ENCODE measurements at places on chromosomes 11 and 22.

GRCh38 chr22:36218648-36219193, 17.1 kb upstream of the APOL4 start:
- DNase-seq = no peak

- DNase-seq = no peak
Measured at GRCh38 chr11:134951305-134951700, 539.3 kb upstream of the B3GAT1 start.

DNA sequence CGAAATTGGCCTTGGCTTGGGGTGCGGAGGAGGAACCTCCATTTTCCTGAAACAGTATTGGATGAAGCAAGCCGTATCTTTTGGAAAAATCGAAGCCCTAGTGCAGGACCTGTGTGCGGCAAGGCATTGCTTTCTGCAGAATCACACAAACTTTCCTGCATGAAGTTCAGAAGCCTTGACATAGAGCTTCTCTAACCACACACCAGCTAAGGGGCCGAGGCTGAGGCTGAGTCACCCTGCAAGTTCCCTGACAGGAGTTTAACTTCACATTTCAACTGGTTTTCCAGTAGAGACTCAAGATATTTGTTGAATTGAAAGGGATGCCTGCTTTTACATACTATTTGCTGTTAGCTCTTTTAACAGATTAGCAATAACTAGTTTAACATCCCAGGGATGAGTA, 67.8 kb downstream of the TCF20 start:
- no peak for DNase-seq

DNA sequence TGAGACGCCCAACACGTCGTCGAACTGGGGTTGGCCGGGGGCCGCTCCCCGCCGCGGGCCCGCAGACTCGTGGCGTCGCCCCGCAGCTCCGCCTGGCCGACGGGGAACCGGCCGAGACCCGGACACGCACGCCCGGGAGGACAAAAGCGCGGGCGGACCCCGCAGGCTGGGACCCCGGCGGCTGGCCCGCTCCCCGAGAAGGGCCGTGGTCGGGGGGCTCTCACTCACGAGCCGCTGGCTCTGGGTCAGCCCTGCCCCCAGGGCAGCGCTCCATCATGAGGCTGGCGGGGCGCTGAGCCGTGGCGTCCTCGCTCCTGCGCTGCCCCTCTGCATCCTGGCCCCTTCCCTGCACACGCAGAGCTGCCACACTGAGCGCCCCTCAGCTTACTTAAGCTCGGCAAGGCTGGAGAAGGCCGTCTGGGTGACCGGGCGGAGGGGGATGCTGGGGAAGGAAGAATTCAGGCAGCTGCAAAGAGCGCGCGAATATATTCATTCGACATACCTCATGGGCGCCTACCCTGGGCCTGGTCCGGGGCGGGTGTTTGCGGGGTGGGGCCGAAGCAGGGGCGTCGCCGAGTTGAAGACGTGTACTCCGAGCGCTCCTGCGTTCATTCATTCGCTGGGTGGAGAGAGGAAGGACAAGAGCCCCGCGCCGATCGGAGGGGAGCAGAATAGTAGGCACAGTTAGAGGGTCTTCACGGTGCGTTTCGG, 579 bp upstream of the CYB5R2 start:
- DNase-seq = no peak

DNA sequence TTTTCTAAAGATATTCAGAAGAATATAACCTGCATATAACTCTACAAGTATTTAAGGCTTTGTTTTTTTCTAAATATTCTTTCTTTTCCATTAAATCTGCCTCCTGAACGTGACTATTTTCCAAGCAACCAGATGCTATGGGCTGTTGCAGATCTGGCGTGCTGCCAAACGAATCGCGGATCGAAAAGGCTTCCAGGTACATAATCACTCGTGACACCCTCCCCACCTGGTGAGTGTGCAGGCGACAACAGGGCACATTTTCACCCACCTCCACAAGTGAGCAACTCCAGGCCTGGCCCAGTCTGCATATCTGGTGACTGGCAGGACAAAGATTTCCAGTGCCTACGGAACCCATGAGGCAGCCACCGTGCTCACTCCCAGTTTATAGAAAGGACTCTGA, 660.1 kb downstream of the OPCML start:
- no peak for DNase-seq

DNA sequence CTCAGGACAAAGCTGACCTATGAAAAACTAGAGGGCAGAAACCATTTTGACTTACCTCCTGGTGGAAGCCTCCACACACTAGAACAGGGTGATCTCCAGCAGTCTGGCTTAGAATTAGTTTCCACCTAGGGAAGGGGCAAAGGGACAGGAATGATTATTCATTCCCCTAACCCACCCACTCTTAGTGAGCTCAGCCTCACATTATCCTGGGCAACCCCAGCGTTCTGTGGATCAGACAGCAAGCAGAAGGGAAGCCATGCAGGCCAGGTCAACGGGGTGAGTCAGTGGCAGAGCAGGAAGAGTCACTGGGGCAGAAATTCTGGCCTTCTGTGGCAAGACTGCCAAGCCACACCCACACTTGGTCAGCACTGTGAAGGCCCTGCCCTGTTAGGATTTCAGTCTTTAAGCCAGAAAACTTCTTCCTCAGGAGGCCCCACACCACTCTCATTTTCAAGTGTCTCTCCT, 10.5 kb downstream of the NUMA1 start:
- DNase-seq = no peak

GRCh38 chr11:121802542-121802941, 313.5 kb downstream of the BLID start:
- no peak for DNase-seq

- DNase-seq = no peak
Measured at GRCh38 chr11:79174045-79175008, 266.5 kb downstream of the TENM4 start.

DNA sequence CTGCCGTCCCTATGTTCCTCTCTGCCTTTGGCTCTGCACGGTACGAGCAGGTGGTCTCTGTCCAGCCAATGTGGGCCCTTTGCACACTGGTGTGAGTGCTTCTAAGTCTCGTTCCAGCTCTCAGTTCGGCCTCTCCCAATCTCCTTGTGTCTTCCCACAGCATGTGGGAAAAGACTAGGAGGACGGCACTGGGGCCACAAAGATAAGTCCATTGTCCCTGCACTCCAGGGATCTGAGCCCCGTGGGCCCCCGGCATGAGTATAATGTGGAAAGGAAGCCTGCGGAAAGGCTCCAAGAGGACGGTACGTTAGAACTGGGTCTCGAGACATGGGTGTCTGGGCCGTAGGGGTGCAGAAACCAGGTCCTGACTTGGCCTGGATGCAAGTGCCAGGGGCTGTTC, 16.4 kb downstream of the MYEOV start:
- DNase-seq = no peak

DNA sequence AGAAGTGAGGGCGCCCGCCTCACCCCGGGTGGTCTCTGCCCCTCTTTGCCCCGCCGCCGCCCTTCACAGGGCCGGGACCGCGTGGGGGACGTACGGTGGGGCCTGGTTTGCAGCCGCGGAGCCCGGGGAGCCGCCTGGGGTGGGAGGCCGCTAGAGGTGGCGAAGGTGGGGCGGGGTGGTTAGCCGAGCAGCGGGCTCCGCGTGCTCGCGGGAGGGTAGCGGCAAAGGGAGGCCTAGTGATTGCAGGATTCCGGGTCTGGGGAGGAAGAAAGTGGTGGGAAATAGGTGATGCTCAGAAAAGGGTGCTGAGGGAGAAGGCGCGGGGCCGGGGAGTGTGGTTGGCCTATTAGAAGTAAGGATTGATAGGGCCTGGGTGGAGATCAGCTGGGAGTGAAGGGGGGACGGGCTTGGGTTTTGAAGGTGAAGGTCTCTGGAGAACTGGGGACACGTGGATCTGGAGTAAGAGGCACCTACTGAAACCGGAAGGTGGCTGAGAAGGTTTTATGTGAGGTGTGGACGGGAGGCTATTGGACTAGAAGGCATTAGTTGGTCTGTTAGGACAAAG, 571 bp downstream of the FAR1 start:
- DNase-seq = peak; percentile 44

GRCh38 chr22:49825944-49826602, 1.6 kb downstream of the BRD1 start:
- peak; percentile 65 for DNase-seq

DNA sequence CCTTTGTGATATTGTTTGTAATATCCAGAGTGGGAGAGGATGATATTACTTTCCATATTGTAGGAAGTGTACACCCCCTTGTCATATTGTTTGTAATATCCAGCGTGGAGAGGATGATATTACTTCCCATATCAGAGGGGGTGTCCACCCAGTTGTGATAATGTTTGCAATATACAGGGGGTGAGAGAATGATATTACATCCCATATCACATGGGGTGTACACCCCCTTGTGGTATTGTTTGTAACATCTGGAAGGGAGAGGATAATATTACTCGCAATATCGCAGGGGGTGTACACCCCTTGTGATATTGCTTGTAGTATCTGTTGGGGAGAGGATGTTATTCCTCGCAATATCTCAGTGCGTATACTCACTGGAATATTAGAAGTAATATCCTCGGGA, 61.5 kb downstream of the PRSS23 start:
- DNase-seq = no peak

DNA sequence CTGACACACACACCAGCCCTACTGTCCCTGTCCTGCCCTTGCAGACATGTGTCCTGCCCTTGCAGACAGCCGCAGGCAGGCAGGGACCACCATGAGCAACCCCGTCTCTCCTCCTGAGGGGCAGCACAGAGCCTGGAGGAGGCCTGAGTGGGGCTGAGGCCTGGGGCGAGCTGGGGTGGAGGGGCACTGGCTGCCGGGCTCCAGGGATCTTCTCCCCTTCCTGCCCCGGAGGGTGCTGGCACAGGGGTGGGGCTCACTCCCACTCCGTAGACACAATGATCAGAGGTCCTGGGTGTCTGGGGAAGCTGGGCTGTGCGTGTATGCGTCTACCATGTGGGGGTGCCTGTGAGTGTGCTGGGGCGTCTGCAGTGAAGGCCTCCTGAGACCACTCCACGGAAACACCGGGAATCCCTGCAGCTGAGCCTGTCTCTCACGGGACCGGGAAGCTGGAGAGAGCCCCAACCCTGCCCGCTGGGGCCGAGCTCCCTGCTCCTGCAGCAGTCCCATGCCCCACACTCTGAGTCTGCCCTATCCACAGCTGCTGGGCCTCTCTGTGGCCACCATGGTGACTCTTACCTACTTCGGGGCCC, 588 bp downstream of the TSPAN32 start:
- no peak for DNase-seq

- DNase-seq = no peak
Measured at GRCh38 chr22:48181263-48181955, 1419.0 kb downstream of the TBC1D22A start.

- DNase-seq = no peak
Measured at GRCh38 chr11:6755303-6755952, 16.3 kb downstream of the OR2AG2 start.

GRCh38 chr22:23777776-23778576, 5.3 kb downstream of the MMP11 start:
- DNase-seq = no peak

DNA sequence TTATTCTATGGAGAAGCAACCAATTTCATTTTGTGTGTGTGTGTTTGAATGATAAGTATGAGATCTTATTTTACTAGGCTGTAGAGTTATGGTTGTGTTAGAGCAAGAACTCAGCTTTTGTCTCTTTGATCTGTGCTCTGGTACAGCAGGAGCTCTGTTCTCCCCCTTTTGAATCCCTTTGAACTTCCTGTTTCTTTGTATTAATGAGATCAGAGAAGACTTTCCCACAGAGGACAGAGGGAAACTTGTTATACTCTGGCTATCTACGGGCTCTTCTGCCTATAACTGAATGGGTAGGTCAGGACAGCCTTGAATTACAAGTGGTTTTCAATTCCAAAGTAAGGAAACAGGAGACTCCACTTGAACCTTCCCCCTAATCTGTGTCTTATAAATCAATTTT, 1015.0 kb upstream of the RAG2 start:
- no peak for DNase-seq

- DNase-seq = no peak
Measured at GRCh38 chr11:79663017-79663416, 222.2 kb upstream of the TENM4 start.

DNA sequence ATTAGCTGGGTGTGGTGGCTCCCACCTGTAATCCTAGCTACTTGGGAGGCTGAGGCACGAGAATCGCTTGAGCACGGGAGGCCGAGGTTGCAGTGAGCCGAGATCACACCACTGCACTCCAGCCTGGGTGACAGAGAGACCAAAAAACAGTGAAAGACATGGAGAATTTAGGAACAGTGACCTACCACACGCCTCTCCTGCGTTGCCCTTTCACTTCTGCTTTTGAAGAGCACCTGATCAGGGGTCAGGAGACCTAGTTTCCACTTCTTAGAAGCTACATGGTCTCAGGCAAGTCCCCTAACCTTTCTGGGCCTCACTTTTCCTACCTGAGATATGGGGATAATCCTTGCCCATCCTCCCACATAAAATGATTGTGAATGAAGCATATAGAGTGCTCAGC, 12.2 kb downstream of the SLC35C1 start:
- DNase-seq = no peak

DNA sequence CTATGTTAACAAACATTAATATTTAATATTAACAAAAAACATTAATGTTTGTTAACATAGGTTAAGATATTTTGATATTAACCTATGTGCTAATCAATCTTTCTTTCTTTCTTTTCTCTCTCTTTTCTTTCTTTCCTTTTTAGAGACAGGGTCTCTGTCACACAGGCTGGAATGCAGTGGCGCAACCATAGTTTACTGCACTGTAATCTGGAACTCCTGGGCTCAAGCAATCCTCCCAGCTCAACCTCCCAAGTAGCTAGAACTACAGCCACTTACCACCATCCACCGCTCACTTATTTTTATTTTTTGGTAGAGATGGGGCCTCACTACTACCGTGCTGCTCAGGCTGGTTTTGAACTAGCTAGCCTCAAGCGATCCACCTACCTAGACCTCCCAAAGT, 13.2 kb downstream of the SIK3 start:
- no peak for DNase-seq

GRCh38 chr22:40425082-40425481, 54.7 kb downstream of the SGSM3 start:
- DNase-seq = no peak

- DNase-seq = peak; percentile 7
Measured at GRCh38 chr11:32829680-32830412, at the start of gene PRRG4. PRRG4 (plus strand) TSS chr11:32829927; CDS start chr11:32830530, 603 bp downstream.

DNA sequence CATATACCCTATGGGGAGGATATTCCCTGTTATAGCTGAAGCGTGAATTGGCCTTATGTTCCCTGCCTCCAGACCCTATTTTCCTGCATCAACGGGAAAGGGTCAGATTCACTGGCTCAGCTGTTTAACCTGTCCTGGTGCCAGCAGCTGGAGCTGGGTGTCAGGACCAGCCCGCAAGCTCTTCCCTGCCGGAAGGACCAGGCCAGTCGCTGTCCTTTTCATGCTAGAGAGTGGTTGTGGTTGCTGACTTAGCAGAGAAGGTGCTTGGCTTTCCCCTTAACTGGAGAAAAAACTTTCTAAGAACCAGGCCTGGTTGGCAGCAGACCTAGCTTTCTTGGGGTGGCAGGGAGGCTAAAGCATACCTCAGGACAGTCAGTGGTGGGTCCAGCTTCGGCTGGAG, 5.2 kb upstream of the SREBF2 start:
- DNase-seq = no peak

DNA sequence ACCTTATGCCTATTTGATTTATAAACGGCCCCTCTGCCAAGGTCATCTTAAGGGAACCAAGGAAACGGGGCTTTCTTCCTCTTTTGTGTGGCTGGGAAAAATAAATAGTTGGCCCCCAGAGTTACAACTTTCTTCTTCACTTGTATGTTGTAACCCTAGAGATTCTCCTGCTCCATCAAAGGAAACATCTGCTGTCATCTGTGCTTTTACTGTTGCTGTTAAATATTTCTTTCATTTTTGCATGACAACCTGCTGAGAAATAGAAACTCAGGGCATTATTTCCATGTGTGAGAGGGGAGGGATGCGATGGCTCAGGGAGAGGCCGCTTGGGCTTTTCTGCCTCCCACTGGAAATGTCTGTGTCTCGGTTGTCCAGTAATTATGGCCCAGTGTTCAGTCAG, 21.8 kb upstream of the CDC42EP2 start:
- no peak for DNase-seq

Data from stimulated activated CD4-positive, alpha-beta T cell treated with anti-CD3 and anti-CD28 coated beads, TNF-alpha, amount 100 ng/mL, for 24 hours (primary cell).